ENCODE measurements at places on chromosomes 7 and 10. TPM values are rescaled to one million over a fixed set of nuclear protein-coding genes. Genes with fewer than 3 reads are reported as not detected.

CCDC172 gene
- total RNA-seq: not detected

GRCh38 chr7:187227-187927 is 5.0 kb upstream of the FAM20C start:
- no peak for ATAC-seq

DNA sequence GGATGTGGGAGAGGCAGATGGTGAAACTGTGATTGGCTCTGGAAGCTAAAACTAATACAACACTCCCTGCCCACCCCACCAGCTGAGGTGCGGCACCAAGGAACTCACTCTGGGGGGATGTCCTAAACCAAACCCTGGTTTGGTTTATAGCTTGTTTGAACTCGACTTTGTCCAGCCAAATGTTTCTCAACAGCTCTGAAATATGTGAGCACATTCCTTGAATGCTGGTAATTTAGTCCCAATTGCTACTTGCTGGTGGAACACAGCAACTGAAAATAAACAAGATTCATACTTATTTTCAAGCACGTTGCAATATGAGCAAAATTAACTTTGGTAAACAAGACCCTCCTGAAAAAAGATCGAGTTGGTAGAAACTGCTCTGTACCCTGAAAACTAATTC is 39.7 kb upstream of the CARD11 start:
- no peak for ATAC-seq

GRCh38 chr10:44416021-44416771 is 31.3 kb upstream of the CXCL12 start:
- ATAC-seq: no peak

DNA sequence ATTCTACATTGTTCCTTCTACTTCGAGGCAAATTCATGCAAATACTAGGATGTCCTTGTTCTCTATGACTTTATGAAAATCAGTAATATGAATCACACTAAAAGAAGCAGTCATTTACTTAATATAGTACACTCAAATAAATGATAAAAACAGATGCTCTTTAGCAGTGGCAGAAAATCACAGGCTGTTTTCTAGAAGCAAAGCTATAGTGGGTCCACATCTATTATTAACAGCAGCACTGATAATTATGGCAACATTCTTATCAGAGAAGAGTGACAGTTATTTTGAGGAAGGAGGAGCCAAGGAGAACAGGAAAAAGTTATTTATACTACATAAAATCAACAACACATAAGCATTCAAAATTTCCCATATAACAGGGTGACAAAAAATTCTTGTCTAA is 16.5 kb downstream of the KIF5B start:
- no peak for ATAC-seq

DNA sequence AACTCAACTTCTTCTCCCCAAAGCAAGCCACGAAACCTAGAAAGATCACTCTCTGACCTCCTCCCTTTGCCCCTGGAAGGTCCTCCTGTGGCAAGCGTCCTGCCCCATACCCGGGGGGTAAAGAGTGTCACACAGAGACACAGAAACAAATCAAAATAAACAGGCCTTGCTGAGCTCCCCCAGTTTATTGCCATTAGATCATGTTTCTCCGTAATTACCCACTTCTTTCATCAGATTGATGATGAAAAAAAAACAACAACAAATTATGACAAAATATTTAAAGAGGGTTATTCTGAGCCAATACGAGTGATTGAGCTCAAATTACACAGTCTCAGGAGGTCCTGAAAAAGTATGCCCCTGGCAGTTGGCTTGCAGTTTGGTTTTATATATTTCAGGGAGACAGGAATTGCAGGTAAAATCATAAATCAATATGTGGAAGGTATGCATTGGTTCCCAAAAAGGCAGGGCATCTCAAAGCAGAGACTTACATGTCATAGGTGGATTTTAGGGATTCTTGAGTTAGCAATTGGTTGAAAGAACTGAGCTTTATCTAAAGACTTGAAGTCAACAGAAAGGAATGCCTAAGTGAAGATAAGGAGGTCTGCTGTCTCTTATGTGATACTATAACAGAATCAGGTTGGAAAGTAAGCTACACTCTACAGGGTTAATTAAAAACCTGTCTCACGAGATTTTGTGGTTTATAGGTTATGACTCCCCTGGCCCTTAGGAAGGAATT is 86.2 kb downstream of the APBB1IP start:
- no peak for ATAC-seq

GRCh38 chr10:80410122-80410521 is 1.8 kb downstream of the PRXL2A start:
- ATAC-seq: no peak

Measured in activated T-helper 17 cell treated with anti-CD3 and anti-CD28 coated beads, Interleukin-2, amount 50 U/mL, for 72 hours (primary cell).